Endodermal cell (in vitro differentiated cells): ENCODE measurements at places on chromosomes 12 and 14. TPM values are rescaled to one million over a fixed set of nuclear protein-coding genes. Genes with fewer than 3 reads are reported as not detected.

GRCh38 chr14:68701001-68701741 is 91.7 kb downstream of the ZFP36L1 start:
- H3K27ac ChIP-seq: no peak overlapping the region
- H3K27me3 ChIP-seq: no peaks in the 10 kb centered on the region
- no peak overlapping the region for H3K4me3 ChIP-seq

DNA sequence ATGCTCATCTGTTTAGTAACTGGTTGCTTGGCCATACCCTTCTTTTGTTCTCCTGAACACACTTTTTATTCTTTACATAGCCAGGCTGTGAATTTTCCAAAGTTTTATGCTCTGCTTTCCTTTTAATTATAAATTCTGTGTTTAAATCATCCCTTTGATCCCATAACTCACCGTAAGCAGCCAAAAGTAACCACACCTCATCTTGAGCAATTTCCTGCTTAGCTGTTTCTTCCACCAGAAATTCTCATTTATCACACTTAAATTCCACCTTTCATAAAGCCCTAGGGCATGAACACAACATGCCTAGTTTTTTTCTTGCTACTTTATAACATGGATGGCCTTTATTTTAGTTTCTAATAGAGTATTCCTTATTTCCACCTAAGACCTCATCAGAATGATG is 510.7 kb downstream of the C12orf50 start:
- no peak for DNase-seq
- H3K4me1 ChIP-seq: no peaks in the 10 kb centered on the region
- no peaks in the 10 kb centered on the region for H3K36me3 ChIP-seq
- no peak overlapping the region for H3K27ac ChIP-seq
- H3K27me3 ChIP-seq: no peaks in the 10 kb centered on the region
- H3K4me3 ChIP-seq: no peak overlapping the region

- peak; percentile 9 for DNase-seq
- no peak overlapping the region for H3K4me3 ChIP-seq
- H3K4me1 ChIP-seq: no peaks in the 10 kb centered on the region
- H3K27ac ChIP-seq: no peak overlapping the region
Measured at GRCh38 chr14:104935955-104936354, 11.3 kb downstream of the PLD4 start.

The FAM161B gene
- 1.3 to 1.6 TPM (median 1.3 TPM) in 3 replicates for total RNA-seq

The IQSEC3 gene
- total RNA-seq: 2.5 to 2.7 TPM (median 2.7 TPM) in 3 replicates
